OCI-M1 (cell line): ENCODE measurements at places on chromosomes 6 and 20.
A peak's percentile ranks its signal among the peaks of the same experiment; 100 is the strongest.

GRCh38 chr6:105986998-105987397 is 99.1 kb upstream of the PRDM1 start:
- DNase-seq: no peak

GRCh38 chr6:101266063-101266462 is 127.4 kb upstream of the GRIK2 start:
- DNase-seq: peak; percentile 79

DNA sequence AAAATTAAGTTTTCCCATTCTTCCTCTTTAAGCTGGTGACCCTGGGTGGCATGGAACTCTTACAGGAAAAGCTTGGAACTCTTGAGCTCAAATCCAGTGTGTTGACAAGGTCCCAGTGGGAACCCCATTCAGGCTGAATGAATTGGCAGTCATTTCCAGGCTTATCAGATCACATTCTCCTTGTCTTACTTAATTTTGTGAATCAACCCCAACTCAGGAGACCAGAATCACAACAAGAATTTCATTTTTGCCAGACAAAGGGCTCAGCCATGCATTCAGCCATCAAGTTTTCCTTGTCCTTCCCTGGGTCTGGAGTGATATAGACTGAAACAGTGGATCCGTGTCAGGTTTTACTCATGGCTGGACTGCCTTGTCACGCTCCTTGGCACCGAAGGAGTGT is 92.1 kb upstream of the EEF1E1 start:
- no peak for DNase-seq

DNA sequence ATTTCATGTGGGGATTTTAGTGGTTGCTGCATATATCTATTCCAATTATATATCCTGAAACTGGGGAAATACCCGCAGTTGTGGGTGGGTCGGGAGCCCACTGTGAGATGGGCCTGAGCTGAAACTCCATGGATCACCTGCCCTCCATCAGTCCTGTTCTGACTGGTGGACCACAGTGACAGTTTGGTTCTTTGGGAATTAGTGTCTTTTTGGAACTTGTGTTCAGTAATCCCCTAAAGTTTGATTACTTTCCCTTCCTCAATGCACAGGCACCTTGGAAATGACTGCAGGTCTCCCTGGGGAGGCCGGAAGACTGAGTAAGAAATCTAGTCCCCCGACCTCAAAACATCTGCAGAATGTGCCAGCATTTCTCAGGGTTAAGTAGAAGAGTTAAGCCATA is 11.3 kb downstream of the STK35 start:
- DNase-seq: no peak

DNA sequence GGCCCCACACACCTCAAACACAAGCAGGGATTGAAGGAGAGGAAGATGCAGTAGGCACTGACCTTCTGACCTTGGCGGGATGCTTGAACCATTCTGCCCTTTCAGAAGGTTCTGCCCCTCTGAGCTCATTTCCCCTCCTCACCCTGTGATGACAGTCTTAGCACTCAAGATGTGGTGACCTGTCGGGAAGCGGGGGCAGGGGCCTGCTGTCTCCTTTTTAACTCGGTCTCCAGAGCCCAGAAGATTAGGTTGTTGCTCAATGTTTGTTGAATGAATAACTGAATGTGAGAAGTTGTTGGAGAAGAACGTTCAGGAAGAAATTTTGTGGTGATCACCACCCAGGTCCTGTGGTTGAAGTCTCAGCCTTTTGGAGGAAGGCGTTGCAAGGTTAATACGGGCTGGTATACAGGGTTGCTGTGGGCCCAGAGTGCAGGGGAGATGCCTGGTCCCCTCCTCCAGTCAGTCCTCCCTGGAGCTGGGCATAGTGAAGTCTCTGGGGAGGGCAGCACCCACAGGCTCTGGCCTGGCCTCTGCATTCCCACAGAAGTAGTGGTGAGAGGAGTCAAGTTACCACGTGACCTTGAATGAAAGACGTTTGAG is 49.7 kb upstream of the FUCA2 start:
- no peak for DNase-seq

GRCh38 chr6:150252714-150253444 is 110.0 kb downstream of the PPP1R14C start:
- peak; percentile 64 for DNase-seq

DNA sequence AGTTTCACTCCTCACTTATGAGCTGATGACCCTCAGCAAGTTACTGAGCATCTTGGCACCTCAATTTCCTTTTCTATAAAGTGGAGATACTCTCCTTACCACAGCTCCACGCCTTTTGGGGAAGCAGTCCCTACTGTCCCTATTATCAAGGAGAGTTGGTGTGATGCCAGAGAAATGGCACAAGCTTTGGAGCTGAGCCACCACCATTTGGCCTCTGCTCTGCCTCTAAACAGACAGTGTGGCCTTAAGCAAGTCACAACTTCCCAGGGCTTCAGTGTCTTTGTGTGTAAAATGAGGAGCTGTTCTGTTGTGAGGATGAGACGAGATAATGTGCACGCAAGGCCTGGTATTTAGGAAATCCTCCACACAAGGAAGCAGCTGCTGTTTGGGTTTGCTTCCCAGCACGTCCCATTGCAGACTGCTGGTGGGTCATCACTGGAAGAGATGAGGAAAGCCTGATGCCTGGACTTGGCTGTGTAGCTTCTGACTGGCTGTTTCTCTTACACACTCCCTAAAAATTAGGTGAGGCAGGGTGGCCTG is 18.5 kb downstream of the NSFL1C start:
- no peak for DNase-seq

- no peak for DNase-seq
Observed at GRCh38 chr20:24033151-24033550, 44.6 kb upstream of the GGTLC1 start.

GRCh38 chr20:444862-445426 is 17.4 kb downstream of the TBC1D20 start:
- no peak for DNase-seq

GRCh38 chr6:169738976-169739529 is 12.3 kb downstream of the DYNLT2 start:
- no peak for DNase-seq

DNA sequence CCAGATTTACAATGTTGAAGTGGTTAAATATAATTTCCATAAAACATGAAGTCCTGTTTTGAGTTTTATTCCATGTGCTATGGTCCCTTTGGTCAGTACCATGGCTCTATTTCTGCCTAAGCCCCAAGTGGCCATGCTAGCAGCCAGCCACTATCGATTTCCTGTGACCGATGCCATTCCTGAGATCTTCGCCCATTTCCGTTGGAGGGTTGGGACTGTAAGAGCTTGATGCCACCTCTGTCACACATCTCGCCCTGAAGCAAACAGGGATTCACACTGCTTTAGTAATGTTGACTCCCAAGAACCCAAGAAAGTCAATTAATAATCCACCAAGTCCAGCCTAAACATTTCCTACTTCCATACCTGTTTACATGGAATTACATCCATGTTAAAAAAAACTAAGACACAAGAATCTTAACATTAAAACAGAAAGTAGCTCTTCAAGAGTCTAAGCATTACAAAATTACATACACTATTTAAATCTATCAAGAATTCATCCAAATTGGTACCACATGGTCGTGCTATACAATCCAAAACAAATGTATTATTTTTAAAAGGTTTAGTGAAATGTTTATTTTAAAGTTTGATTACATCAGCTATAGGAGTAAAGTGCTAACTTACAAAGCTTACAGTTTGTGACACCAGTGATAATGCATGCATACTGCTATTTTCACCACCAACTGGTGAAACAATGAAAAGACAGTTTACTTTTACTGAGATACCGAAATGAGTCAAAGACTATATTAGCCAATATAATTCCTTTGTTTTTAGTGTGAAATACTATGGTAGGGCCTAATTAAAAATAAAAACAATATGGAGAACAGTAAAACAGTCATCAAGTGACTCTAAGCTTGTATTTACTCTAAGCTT is 2.5 kb downstream of the RBM39 start:
- DNase-seq: peak; percentile 61

DNA sequence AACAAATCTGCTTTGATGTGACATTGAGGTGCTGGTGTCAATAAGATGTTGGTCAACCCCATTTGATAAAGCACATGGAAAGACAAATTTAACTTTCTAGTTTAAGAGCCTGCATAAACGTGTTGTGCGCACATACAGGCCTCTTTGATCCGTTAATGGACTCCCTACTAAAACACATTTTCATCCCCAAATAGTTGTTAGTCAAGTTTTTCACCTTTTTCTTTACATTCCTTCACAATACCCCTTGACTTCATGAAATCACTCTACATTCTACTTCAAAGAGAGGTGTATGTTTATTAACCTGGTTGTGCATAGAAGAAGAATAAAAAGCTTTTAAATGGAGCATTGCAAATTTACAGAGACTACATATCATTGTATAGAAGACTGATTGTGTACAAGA is 180.3 kb downstream of the HDGFL1 start:
- DNase-seq: no peak

GRCh38 chr6:111228094-111228493 is 140.8 kb downstream of the SLC16A10 start:
- no peak for DNase-seq

- DNase-seq: peak; percentile 22
Observed at GRCh38 chr6:42958125-42958524, 2.4 kb upstream of the GNMT start.

DNA sequence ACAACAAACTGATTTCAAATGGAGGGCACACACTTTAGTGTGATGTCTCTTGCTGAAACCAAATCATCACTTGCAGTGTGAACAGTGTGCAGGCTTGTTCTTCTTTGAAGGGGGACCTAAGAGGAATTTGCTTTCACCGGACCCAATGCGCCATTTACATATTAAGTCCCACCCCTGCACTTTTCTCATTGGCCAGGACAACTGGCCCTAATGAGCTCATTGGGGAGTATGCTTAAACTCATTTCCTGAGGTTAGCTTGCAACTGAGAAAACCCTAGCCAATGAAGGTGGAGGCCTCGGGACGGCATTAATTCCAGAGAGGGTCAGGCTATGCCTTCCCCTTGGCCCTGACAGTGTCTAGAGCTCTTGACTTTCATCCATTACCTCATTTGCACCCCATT is 58.7 kb downstream of the VEGFA start:
- no peak for DNase-seq

DNA sequence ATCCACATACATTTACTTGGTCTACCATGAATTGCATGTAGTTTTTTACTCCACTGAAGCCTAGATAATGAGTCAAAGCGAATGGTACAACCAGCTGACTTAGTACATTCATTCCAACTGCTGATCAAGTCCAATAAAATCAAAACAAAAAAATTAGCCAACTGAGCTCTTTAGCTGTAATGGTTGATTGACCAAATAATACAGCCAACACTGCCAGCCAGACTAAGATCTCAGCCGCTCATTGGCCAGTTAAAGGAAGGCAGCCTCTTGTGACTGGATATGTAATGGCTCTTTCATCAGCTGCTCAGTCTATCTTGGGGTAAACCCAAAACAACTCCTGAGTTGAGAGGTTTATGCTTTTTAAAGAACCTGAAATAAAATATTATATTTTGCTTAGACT is 204.3 kb upstream of the RSPO3 start:
- no peak for DNase-seq

GRCh38 chr6:33112148-33112547 is 36.4 kb downstream of the HLA-DPB1 start:
- DNase-seq: peak; percentile 66

GRCh38 chr6:44133981-44134711 is 6.8 kb downstream of the TMEM63B start:
- peak; percentile 79 for DNase-seq

- DNase-seq: no peak
Observed at GRCh38 chr6:90586546-90586835, 381 bp downstream of the MAP3K7 start.

- DNase-seq: no peak
Observed at GRCh38 chr6:162829013-162829742, 101.4 kb downstream of the PACRG start.

- peak; percentile 31 for DNase-seq
Observed at GRCh38 chr6:12974551-12974950, 258.0 kb downstream of the PHACTR1 start.
